ENCODE measurements at places on chromosomes 7 and 10.

GRCh38 chr7:140260352-140261104 is 83.7 kb upstream of the KDM7A start:
- H3K4me1 ChIP-seq = peaks cover 14% of the 10 kb centered on the region
- peak; percentile 44 for DNase-seq
- no peaks in the 10 kb centered on the region for H3K27me3 ChIP-seq

GRCh38 chr10:122557516-122557915 is 3.0 kb upstream of the DMBT1 start:
- peaks cover 7% of the 10 kb centered on the region for H3K27me3 ChIP-seq
- no peak for DNase-seq
- H3K4me1 ChIP-seq = no peaks in the 10 kb centered on the region
- H3K27ac ChIP-seq = no peak overlapping the region
- no peak overlapping the region for H3K4me3 ChIP-seq

DNA sequence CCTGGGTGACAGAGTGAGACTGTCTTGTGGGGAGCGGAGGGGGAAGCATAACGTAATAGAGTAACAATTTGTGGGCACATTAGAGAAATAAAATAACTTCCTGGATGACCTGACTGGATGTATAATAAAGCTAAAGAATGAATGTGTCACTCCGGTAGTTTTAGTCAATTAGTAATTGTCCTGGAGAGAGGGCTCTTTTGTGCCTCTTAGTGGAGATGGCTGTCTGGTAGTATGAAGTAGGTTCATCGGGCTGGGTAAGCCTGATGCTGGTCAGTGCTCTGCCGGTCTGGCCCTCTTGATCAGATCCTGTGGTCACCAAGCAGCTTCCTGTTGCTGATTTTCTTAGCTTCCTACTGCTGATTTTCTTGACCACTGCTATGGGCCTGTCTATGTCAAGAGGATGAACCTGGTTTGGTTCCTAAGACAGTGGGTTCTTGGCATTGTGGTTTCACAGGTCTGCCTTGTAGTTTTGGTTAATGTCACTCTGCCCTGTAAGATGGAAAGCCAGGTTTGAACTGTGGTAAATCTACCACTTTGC is 34.1 kb downstream of the ZRANB1 start:
- H3K27ac ChIP-seq = no peak overlapping the region
- no peaks in the 10 kb centered on the region for H3K27me3 ChIP-seq
- peaks cover 4% of the 10 kb centered on the region for H3K4me1 ChIP-seq
- H3K4me3 ChIP-seq = no peak overlapping the region
- no peaks in the 10 kb centered on the region for H3K36me3 ChIP-seq
- no peak for DNase-seq

- no peaks in the 10 kb centered on the region for H3K36me3 ChIP-seq
- DNase-seq = no peak
- H3K27me3 ChIP-seq = peaks cover 28% of the 10 kb centered on the region
- no peak overlapping the region for H3K27ac ChIP-seq
- H3K4me1 ChIP-seq = peaks cover 14% of the 10 kb centered on the region
- H3K4me3 ChIP-seq = no peak overlapping the region
Measured at GRCh38 chr7:151384776-151385625, 24.8 kb downstream of the WDR86 start.

- no peaks in the 10 kb centered on the region for H3K4me1 ChIP-seq
- H3K27me3 ChIP-seq = no peaks in the 10 kb centered on the region
- no peak overlapping the region for H3K27ac ChIP-seq
- no peaks in the 10 kb centered on the region for H3K36me3 ChIP-seq
- no peak overlapping the region for H3K4me3 ChIP-seq
Measured at GRCh38 chr10:62511656-62512055, 137.5 kb downstream of the ZNF365 start.

DNA sequence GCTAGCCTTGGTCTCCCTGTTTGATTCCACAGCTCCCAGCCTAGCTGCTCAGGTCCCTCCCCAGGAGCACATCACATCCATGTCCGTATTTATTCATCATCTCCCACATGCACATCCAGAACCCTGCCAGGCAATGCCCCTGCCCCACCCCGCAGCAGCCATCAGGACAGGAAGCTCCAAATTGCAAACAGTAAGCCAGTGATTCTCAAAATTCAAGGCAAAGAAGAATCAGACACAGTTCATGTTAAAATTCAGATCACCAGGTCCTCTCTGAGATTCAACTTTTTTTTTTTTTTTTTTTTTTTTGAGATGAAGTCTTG is 17.7 kb downstream of the LRRC20 start:
- H3K27me3 ChIP-seq = no peaks in the 10 kb centered on the region
- peaks cover 9% of the 10 kb centered on the region for H3K4me1 ChIP-seq
- H3K36me3 ChIP-seq = no peaks in the 10 kb centered on the region

DNA sequence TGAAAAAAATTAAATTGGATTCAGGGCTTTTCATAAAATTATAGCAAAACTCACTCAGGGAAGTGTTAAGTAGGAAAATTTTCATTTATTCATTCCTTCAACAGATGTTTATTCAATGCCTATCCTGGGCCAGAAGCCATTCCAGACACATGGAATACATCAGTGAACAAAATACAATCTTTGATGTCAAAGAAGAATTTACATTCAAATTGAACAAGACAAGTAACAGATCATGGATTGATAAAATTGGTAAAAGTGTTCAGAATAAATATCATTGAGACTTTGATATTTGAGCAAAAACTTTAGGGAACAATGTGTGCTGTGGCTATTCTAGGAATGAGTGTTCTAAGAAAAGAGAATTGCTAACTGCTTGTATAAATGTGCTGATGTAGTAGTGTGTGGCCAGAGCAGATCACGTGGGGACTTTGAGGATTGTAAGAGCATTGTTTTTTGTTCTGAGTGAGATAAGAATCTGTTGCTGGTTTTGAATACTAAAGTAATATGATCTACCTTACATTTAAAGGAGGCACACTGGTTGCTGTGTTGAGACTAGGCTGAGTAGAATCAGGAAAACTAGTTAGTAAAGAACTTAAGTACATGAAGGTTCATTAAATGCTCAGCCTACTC is 957.2 kb downstream of the PCDH15 start:
- no peak overlapping the region for H3K27ac ChIP-seq
- H3K4me3 ChIP-seq = no peak overlapping the region
- DNase-seq = no peak

GRCh38 chr10:88493691-88494483 is 89.2 kb downstream of the RNLS start:
- no peak for DNase-seq
- H3K4me3 ChIP-seq = no peak overlapping the region
- no peaks in the 10 kb centered on the region for H3K27me3 ChIP-seq
- H3K4me1 ChIP-seq = no peaks in the 10 kb centered on the region
- no peaks in the 10 kb centered on the region for H3K36me3 ChIP-seq

DNA sequence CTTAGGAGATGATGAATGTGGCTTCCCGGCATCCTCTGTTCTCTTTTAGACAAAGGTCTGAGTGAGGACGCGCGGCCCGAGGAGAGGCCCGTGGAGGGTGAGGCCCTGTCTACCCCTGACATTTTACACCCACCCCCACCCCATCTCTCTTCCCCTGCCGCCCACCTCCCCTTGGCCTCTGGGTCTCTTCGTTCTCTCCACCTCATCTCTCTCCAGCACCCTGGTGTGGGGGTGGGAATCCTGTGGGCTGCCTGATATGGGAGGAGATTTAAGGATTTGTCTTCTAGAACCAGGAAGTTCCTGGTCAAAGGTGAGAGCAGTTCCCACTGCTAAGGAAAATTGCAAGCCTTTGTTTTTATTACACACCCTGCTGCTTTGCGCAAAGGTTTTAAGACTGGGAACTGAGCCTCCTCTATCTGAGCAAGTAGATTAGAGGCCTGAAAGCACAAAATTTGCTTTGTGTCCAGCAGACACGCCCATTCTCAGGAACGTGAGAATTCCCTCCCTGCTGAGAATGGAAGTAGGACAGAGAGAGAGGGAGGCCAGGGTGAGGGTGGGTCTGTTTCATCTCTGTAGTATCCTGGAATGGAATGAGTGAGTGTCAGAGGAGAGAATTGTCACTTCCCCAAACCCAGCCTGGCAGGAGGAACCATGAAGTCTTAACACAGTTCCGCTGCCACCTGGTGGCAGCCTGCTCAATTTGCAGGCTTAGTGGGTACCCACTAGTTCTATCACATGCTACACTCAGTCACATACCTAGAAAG is 91.2 kb downstream of the GTF2IRD1 start:
- peak; percentile 65 for DNase-seq
- peak overlapping the region; percentile 77 for H3K27ac ChIP-seq
- no peaks in the 10 kb centered on the region for H3K27me3 ChIP-seq
- H3K4me1 ChIP-seq = peaks cover 10% of the 10 kb centered on the region

DNA sequence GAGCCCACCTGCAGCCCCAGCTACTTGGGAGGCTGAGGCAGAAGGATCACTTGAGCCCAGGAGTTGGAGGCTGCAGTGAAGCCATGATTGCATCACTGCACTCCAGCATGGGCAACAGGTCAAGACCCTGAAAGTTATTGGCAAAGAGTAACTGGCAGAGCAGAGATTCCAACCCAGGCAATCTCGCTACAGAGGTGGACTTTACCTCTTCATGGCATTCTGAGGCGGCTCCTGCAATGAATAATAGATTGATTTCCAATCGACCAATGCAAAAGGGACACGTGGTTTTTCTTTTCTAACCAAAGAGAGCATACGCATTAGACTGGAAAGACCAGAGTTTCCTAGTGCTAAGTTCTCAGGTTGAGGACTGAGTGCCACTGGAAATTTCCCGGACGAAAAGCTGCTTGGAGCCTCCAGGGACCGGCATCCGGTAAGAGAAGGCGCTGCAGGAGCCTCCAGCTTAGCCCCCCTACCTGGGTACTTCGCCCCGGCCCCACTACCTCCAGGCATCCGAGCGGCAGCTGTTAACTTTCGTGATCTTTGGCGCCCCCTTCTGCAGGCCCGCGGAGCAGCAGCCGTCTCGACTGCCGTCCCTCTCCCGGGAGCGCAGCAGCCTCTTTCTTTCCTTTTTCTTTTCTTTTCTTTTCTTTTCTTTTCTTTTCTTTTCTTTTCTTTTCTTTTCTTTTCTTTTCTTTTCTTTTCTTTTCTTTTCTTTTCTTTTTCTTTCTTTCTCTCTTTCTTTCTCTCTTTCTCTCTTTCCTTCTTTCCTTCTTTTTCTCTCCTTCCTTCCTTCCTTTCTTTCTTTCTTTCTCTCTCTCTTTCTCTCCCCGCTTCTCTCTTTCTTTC is 4.1 kb downstream of the MBLAC1 start:
- H3K27ac ChIP-seq = peak overlapping the region; percentile 75
- peak overlapping the region; percentile 41 for H3K4me3 ChIP-seq
- no peaks in the 10 kb centered on the region for H3K27me3 ChIP-seq
- peak; percentile 90 for DNase-seq

GRCh38 chr7:106813705-106814305 is 51.3 kb upstream of the PIK3CG start:
- no peak overlapping the region for H3K27ac ChIP-seq
- H3K4me3 ChIP-seq = no peak overlapping the region
- no peaks in the 10 kb centered on the region for H3K27me3 ChIP-seq
- no peaks in the 10 kb centered on the region for H3K36me3 ChIP-seq
- H3K4me1 ChIP-seq = no peaks in the 10 kb centered on the region
- DNase-seq = no peak

- no peaks in the 10 kb centered on the region for H3K4me1 ChIP-seq
- no peaks in the 10 kb centered on the region for H3K36me3 ChIP-seq
- DNase-seq = no peak
- H3K27ac ChIP-seq = no peak overlapping the region
Measured at GRCh38 chr7:70500261-70500660, 631.7 kb upstream of the GALNT17 start.

DNA sequence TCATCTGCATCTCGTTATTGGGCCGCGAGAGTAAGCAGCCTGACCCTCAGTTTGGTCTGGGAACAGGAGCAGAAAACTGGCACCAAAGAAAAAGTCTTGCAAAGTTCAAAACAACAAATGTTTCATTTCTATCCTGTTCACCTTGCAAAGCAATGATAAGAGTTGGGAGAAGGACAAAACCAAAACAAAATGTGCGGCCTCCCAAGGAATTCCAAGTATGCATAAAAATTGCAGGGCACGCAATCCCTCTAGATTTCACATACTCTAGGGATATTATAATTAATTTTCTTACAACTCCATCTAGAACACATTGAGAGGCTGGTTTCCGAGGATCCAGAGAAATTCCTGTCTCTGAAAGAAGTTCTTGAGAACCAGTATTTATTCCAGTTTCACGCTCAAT is 20.1 kb downstream of the CHUK start:
- no peaks in the 10 kb centered on the region for H3K4me1 ChIP-seq
- no peak overlapping the region for H3K27ac ChIP-seq

DNA sequence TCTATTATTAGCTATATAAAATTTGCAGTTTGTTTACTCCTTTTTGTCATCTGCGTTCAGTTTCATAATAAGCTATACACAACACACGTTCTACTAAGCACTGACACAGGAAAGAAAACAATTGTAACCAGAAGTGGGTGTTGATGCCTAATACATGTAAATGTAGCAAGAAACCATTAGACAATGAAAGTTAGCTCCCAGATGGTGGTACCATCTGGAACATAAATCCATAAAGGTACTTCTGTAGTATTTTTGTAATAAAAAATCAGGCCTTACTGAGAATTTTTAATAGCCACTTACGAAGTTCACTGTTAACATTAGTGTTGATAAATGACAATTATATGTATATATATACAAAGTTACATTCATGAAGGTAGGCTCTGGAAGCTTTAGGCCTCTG is 194.7 kb downstream of the KCND2 start:
- H3K4me3 ChIP-seq = no peak overlapping the region
- no peaks in the 10 kb centered on the region for H3K36me3 ChIP-seq
- H3K4me1 ChIP-seq = no peaks in the 10 kb centered on the region

GRCh38 chr10:73207883-73208282 is 39.2 kb downstream of the DNAJC9 start:
- no peaks in the 10 kb centered on the region for H3K36me3 ChIP-seq
- H3K27me3 ChIP-seq = no peaks in the 10 kb centered on the region
- H3K4me3 ChIP-seq = no peak overlapping the region
- H3K27ac ChIP-seq = no peak overlapping the region
- H3K4me1 ChIP-seq = no peaks in the 10 kb centered on the region

DNA sequence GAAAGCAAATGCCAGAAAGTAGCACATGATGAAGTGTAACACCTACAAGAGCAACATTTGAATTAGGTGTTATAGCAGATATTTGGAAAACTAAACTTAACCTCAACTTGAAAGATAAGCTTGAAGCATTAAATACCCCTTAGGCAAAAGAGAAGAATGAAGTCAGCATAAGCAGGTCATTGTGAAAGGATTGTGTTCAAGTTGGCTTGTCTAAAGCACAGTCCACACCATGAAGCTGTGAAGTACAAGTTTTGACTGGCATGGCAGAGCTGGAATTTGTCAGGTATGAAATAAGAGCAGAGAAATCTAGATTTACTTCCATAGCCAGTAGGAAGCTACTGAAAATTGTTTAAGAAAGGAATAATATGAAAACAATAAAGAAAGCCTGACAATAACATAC is 480.3 kb upstream of the POT1 start:
- H3K27me3 ChIP-seq = no peaks in the 10 kb centered on the region
- no peaks in the 10 kb centered on the region for H3K4me1 ChIP-seq
- no peak overlapping the region for H3K4me3 ChIP-seq
- H3K36me3 ChIP-seq = no peaks in the 10 kb centered on the region

DNA sequence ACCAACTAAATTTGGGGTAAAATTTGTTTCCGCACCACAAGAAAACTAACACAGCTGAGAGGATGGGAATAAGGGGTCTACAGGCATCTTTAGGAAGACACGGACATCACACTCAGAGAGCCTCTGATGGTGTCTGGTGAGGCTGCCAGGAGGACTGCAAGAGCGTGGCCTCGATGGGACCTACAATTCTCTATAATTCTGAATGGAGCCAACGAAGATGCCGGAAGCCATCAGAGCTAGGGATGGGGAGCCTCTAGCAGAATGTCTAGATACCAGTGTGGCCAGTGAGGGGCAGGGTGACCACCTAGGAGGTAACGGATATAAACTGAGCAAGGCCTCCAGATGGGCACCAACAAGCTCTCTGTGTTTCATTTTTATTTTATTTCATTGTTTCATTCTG is 7.5 kb downstream of the GRID1 start:
- H3K27ac ChIP-seq = no peak overlapping the region
- H3K4me1 ChIP-seq = peaks cover 6% of the 10 kb centered on the region
- H3K4me3 ChIP-seq = no peak overlapping the region
- H3K36me3 ChIP-seq = no peaks in the 10 kb centered on the region
- peaks cover 23% of the 10 kb centered on the region for H3K27me3 ChIP-seq
- DNase-seq = no peak

All from transverse colon (tissue), 4 donors.